ENCODE measurements at places on chromosomes 3 and 15.

- DNase-seq, result no peak
Observed at GRCh38 chr15:30033763-30034162, 49.0 kb upstream of the GOLGA8J start.

DNA sequence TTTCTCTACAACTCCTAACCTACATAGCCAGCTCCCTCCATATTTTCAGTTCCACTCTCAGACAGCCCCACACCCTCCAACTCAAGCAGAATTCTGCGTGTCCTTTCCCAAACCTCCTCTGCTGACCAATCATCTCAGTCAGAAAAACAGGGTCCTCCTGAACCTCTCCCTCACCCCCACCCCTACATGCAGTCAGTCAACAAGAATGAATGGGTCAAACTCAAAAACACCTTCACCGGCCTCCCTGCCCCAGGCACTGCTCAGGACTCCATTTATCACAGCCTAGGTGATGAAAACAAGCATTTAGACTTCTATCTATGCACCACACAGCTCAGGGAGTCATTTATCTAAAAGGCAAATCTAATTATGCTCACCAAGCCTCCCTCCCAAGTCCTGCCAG, 32.4 kb downstream of the MYL3 start:
- DNase-seq, result no peak

DNA sequence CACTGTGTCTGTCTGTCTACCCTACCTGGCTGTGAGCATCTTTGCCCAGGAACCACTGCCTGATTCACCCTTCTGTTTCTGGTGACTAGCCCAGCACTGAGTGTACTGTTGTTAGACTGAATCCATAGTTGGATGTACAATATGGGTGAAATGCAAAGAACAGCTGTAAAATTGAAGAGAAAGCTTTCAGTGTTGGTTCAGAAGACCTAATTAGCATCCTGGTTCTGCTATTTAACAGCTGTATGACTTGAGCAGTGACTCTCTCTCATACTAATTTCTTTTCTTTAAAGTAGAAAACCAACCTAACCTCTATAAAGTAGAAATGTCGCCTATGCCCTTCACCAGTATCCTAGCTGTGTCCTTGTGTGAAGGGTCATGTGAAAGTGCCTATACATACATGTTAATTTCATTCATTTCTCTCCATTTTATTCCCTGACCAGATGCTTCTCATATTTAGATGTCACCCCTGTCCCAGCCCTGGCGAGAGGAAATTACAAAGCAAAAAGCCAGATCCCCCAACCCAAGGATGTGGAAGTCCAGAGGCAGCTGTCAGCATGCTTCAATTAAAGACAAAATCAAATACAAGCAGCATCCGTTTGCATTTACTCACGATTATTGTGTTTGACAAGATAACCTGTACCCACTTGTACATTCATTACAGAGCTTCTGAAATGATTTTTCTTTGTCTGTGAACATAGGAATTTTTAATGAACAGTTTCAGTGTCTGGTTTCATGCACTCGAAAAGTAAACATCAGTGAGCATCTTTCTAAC, 305.7 kb upstream of the ICE2 start:
- no peak for DNase-seq

DNA sequence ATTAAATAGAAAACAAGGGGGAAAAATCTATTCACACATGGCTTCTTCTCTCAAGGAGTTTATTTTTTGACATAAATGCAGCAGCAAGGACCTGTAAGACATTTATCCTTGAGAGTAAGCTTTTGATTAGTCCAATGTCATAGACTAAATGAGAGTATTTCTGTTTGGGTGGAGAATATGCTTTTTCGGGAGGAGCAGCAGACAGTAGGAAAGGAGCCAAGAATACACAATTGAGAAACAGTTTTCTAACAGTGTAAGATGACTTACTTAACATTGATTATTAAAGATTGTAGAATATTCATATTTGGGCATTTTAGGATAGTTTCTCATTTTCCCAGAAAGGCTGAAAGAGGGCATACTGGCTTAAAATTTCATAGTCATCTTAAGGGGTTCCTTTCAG, 65.9 kb upstream of the PAQR5 start:
- no peak for DNase-seq

GRCh38 chr3:10513306-10513705, 7.9 kb upstream of the ATP2B2 start:
- no peak for DNase-seq

GRCh38 chr3:61868499-61868898, 307.1 kb downstream of the PTPRG start:
- DNase-seq, result no peak

Data from CD8-positive, alpha-beta T cell (primary cell).